ENCODE measurements at places on chromosomes 11 and 22. TPM values are rescaled to one million over a fixed set of nuclear protein-coding genes. Genes with fewer than 3 reads are reported as not detected.
A peak's percentile ranks its signal among the peaks of the same experiment; 100 is the strongest.

Gene PATE4
- total RNA-seq, result not detected

Gene VWCE
- total RNA-seq, result 13.8 TPM

Gene FBLN1
- 219 TPM for total RNA-seq

- DNase-seq, result no peak
Observed at GRCh38 chr11:68042219-68043028, 3.6 kb downstream of the TCIRG1 start.

DNA sequence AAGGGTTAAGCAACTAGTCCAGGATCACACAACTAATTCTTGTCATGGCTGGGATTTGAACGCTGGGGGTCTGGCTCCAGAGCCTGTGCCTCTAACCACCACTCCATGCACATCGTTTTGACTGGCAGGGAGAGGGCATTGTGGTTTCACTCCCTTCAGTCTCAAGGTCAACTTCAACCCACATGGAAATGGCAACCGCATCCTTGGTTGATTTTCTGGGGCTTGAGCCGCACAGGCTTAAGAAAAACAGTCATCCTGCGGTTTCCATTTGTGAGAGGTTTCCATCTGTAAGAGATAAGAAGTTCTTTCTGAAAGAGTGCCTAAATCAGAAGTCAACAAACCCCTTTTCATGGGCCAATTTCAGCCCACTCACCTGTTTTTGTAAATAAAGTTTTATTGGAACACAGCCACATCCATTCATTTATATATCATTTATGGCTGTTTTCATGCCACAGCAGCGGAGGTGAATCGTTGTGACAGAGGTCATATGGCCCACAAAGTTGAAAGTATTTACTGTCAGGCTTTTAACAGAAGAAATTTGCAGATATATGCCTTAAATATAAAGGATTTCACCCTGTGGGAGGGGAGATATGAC is 65.7 kb downstream of the SGSM1 start:
- DNase-seq, result no peak

DNA sequence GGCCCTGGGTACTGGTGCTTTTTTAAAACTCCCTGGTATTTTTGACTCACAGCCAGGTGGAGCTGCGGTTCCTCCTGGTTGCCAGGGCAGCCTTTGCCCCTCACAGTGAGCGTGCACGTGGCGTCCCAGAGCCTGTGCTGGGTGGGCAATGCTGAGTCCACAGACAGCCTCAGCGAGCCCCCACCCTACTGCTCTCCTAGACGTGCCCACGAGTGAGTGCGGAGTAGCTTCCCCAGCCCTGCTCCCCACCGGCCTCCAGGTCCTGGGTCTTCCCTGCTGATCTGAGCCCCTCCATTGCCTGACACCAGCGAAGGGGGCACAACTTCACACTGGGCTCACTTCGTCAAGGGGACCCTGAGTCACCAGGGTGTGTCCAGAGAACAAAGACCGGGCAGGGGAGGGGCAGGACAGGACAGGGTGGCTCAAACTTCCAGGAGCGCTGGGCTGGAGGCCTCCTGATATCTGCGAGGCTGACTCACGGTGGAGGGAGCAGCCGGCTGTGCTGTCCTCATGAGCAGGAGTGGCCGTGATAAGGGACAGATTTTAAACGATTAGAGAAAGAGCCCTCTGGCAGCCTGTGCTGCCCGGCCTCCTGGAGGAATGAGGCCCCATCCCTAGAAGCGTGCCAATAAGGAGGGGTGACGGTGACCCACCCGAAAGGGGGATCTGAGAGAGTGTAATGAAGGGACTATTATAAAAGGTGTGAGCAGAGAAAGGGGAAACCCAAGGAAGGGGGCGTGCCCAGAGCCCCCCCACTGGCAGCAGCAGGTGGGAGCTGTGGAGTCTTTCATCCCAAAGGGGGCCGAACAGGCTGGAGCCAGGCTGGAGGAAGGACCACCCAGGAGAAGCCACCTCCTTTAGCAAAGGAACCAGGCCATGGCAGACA is 129.3 kb upstream of the FGF3 start:
- no peak for DNase-seq

DNA sequence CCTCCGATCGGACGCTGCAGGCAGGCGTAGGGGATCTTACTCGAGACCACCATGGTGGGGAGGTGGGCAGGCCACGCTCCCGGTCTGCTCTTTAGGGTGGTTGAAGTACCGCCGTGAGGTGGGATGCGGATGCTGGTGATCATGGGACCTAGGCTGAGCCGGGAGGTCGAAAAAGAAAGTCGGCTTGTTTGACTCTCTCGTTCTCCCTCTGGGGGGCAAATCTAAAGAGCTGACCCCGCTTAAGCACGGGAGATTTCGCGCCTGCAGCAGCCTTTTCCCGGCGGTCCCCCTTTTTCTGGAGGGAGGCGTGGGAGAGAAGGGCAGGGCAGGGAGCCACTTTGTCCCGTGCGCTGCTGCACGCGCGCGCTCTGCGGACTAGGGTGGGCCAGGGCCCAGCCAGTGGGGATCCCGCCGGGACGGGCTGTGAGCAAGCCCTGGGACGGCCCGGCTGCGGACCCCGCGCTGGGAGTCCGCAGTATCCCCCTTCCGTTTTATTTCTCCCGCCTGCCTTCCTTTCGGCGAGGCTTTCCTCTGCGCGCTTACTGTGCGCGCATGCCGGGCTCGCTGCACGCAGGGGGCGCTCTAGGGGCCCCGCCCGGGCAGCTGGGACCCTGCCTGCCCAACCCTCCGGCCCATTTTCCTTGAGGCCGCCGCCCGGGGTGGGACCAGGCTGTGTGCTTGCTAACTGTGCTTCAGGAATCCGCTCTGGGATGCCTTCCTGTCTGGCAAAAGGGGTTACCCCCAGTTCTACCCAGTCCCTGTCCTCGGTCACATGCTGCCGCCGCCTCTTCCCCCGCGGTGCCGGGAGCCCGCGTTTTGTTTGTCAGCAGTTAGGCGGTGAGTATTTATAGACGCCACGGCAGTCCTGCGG is 81.0 kb downstream of the PRR5L start:
- peak; percentile 76 for DNase-seq

DNA sequence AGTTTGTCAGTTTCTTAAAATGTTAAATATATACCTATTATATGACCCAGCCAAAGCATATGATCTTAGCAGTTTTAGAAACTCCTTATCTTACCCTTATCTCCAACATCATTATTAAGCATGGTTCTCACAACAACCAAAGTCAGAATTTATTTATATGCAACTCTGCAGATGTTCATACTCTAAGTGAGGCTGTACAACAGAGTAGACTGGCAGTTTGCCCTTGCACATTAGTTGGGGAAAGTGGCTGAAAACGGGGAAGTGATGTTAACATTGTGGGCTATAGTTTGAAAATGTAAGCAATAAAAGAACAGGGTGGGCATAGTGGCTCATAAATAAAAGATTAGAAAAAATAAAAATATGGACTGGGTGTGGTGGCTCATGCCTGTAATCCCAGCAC is 49.7 kb downstream of the ATG16L2 start:
- DNase-seq, result no peak

- no peak for DNase-seq
Observed at GRCh38 chr22:48250286-48250895, 1487.9 kb downstream of the TBC1D22A start.

GRCh38 chr22:17725500-17725796 is 48.8 kb downstream of the BID start:
- no peak for DNase-seq

DNA sequence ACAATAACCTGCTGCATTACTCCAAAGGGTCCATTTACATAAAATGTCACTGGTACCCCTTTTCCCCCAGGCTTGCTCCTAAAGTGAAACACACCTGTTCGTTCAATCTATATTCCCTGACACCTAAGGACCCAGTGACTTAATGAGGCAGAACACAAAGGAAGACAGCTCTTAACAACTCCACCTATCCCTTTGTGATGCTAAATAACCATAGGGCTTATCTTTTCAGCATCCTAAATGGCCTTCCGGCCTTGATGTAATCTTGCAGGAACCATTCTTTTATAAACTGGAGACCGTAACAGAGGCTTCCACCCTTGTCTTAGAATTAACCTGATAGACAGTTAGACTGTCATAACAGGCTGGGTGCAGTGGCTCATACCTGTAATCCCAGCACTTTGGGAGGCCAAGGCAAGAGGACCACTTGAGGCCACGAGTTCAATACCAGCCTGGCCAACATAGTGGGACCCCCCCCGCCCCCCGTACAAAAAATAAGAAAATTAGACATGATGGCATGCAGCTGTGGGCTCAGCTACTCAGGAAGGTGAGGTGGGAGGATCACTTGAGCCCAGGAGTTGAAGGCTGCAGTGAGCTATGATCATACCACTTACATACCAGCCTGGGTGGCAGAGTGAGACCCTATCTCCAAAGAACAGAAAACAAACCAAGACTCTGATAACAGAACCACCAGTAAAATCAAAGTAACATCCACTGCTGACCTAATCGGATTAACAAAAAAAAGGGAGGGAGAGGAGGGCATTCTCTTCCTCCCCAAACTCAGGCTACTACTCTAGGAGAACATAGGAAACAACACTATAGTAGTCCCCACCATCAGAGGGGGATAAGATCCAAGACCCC is 5.1 kb downstream of the CHEK2 start:
- DNase-seq, result no peak

GRCh38 chr11:57536947-57537619 is at the start of gene SMTNL1:
Gene SMTNL1, plus strand, starts transcription at chr11:57537595. Its CDS starts 5,048 bp downstream, at chr11:57542643.
- DNase-seq, result no peak

All from WTC11 (cell line).